Left lobe of liver (tissue), 2 donors: ENCODE measurements at places on chromosomes 6 and 20.

- DNase-seq = no peak
Measured at GRCh38 chr6:109058620-109059019, 36.0 kb downstream of the SESN1 start.

DNA sequence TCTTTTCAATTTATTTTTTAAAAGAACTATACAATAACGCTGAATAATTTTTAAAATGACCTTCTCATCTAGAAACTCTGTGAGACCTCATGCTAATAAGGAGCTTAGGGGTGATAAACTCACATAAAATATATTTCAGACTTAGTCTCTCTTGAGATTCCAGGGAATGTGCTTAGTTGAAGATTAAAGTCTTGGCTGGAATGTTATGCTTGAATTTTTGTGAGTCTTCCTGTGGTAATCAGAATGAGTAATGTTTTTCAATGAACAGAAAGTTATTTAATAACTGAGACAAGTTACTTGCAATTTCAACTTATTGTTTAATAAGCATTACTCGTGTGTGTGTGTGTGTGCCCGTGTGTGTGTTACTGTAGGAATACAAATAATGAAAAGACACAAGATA, 379.9 kb upstream of the EPHA7 start:
- no peak for DNase-seq

- DNase-seq = peak; percentile 47
Measured at GRCh38 chr20:22585786-22586493, 1.6 kb upstream of the FOXA2 start.

GRCh38 chr20:36175016-36175415, 20.5 kb downstream of the EPB41L1 start:
- DNase-seq = no peak

GRCh38 chr6:1622220-1622850, 12.6 kb downstream of the FOXC1 start:
- DNase-seq = no peak

GRCh38 chr6:39530201-39530759, 194.9 kb downstream of the KIF6 start:
- no peak for DNase-seq

- DNase-seq = no peak
Measured at GRCh38 chr6:163985710-163986109, 571.2 kb downstream of the QKI start.

GRCh38 chr6:130379223-130379622, 13.4 kb downstream of the TMEM200A start:
- DNase-seq = no peak

DNA sequence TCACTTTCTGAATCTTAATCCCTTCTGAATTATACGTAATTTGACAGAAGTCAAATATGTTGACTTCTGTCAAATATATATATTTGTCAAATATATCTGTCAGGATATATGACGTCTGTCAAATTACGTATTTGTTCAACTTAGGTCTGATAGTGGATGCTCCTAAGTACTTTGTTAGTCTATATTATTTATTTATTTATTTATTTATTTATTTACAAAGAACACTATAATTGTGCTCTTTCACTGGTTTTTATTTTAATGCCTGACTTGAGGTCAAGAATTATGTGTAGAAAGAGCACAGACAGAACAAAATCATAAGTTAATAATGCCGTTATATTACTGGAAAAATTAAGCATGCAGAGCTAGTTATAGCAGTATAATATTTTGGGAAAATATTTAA, 81.2 kb downstream of the UST start:
- no peak for DNase-seq

- no peak for DNase-seq
Measured at GRCh38 chr6:2194643-2195042, 50.8 kb downstream of the GMDS start.

GRCh38 chr6:91669871-91670268, 1083.0 kb upstream of the MAP3K7 start:
- DNase-seq = no peak

- no peak for DNase-seq
Measured at GRCh38 chr6:105273589-105273988, 93.8 kb upstream of the POPDC3 start.

DNA sequence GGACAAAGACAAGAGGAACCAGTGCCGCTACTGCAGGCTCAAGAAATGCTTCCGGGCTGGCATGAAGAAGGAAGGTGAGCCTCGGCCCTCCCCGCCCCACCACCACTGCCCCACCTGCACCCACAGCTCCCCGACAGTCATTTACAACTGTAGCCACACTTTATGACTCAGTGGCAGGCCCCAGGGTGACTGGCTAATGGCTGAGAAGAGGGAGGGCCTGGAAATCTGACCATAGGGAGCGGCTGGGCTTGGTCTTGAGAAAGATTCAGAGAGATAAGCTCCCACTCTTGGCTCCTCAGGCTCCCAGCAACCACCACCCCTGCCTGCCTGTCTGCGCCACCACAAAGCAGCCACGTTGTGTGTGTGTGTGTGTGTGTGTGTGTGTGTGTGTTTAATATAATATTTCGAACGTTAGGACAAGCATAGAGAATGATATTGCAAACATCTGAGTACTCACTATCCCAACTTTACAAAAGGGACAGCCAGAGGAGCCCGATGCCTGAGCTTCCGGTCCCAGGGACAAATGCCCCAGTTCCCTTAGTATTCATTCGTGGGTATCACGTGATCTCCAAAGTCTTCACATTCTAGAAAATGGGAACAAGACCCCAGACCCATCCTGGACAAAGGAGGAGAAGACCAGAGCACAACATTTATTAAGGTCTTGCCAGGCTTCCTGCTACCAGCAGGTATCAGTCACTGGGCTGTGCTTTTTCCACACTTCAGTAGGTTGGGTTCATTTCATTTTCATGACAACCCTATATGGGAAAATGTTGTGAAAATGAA, 52.1 kb downstream of the HNF4A start:
- DNase-seq = no peak

DNA sequence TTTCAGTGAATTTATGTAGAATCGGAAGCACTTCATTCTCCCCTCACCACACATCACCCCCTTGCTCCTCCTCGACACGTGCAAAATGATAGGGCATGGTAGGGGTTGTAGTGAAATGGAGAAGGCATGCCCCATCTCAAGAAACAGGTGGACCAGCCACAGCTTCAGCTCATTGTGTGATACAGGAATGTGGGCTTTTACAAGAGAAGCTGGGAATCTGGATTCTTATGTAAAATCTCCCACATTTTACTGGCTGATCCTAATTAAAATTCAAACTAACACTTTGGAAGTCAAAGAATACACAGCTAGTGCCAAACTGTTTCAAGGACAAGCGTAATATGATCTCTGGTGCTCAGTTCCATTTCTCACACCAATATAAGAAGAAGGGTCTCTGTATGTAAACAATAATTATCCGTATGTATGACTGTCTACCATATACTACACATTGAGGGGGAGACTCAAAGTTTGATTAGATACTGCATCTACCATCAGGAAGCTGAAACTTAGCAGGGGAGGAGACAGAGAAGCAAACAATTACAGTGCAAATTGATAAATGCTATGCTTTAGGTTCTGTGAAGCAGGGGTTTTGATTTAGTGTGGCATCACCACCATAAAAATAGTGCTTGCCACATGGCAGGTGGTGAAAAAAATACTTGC, 24.3 kb upstream of the KIAA0408 start:
- DNase-seq = no peak

- no peak for DNase-seq
Measured at GRCh38 chr6:159108426-159108985, 60.7 kb upstream of the FNDC1 start.

GRCh38 chr20:10739566-10739965, 65.8 kb upstream of the JAG1 start:
- DNase-seq = no peak

DNA sequence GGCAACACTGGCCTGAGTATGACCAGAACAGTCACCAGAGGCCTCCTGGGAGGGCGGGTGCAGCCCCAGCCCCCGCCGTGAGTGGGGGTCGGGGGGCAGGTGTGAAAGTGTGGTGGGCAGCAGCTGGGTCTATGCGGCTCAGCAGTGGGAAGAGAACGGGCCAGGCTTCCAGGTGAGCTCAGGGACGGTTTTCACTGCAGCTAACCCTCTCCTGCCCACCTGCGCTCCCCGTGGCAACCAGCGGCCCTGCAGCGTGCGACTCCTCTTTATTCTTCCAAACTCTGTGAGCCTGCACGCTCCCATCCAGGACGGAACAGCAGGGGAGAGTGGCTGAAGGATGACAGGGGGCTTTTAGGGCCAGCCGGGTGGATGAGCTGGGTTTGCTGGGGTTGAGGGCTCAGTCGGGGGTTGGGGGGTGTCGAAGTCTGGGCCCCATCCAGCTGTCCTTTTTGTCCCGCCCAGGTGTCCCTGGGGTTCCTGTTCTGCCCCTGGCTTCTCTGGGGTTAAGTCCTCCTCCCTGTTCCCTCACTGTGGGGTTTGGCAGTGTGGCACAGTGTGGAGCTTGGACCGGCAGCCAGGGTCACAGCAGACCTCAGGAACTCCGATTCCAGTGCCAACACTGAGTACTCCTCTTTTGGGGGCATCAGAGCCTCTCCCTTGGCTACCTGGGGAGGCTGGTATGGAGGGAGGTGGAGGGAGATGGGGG, 859 bp upstream of the BIRC7 start:
- DNase-seq = no peak

DNA sequence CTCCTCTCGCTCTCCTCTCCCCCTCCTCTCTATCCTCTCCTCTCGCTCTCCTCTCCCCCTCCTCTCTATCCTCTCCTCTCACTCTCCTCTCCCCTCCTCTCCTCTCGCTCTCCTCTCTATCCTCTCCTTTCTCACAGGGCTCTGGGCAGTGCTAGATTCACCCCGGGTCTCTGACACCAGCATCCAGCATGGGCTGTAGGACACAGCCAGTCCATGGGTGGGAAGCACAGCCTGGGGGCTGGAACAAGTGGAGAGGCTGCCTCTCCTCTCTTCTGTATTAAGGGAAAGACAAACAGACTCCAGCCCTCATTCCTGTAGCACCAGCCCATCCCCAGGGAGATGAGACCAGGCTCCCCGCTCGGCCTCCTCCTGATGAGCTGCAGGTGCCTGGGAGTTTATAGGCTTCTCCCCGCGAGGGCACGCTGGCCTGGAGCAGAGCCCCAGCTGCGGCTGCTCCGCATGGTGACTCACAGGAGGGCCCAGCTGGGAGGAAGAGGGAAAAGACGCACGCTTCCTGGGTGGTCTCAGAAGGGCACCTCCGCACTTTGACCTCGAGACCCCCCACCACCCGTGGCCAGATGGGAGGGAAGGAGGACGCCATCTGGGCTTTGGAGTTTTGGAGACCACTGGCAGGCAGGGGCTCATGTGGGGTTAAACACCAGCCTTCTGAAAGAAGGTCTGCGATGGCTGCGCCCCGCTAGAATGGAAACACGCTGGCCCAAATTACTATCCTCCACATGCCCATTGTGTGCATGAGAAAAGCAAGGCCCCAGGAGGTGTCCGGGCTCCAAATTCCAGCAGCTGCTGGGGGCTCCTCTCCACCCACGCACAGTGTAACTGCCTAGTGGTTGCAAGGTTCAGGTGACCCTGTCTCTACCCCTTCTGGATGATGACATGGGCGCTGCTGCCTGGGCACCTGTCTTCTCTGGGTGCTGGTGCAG, 68.0 kb downstream of the BMP7 start:
- no peak for DNase-seq

GRCh38 chr20:46588532-46589511, 38.4 kb upstream of the OCSTAMP start:
- DNase-seq = no peak

GRCh38 chr20:36018208-36018988, 50.0 kb downstream of the CNBD2 start:
- no peak for DNase-seq

- DNase-seq = no peak
Measured at GRCh38 chr6:56172144-56172543, 75.2 kb downstream of the COL21A1 start.

- DNase-seq = no peak
Measured at GRCh38 chr6:161918109-161918531, 644.3 kb upstream of the AGPAT4 start.

DNA sequence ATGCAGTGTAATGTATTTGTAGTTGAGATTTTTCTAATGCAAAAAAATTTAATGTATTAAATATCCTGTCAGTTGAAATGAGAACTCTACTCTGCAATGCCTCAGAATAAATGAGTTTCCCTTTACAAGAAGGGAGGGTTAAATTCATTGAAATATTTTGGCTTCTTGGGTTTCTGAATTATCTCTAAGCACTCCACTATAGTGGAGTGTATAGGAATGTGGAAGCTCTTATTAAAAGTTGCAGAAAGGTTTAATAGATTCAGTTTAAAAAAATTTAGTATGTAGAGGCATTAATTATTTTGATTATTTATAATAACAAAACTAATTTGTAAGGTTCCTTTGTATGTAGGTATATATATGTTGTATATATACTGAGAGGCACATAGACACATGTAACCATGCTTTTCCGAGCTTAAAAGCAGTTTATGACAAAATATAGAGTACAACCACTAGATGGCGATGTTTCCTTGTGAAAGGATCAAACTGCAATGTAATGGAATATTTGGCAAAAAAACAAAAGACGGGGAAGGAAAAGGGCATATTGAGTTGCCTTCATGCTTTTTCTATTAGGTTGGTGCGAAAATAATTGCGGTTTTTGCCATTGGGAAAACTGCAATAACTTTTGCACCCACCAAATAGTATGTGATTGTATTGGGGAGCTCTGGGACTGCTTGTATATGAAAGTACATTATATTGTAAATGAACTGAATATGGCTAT, 144.2 kb downstream of the MYO6 start:
- no peak for DNase-seq

- no peak for DNase-seq
Measured at GRCh38 chr20:36097337-36098151, 57.0 kb upstream of the EPB41L1 start.

- DNase-seq = no peak
Measured at GRCh38 chr6:116629563-116629981, 13.3 kb downstream of the RSPH4A start.

DNA sequence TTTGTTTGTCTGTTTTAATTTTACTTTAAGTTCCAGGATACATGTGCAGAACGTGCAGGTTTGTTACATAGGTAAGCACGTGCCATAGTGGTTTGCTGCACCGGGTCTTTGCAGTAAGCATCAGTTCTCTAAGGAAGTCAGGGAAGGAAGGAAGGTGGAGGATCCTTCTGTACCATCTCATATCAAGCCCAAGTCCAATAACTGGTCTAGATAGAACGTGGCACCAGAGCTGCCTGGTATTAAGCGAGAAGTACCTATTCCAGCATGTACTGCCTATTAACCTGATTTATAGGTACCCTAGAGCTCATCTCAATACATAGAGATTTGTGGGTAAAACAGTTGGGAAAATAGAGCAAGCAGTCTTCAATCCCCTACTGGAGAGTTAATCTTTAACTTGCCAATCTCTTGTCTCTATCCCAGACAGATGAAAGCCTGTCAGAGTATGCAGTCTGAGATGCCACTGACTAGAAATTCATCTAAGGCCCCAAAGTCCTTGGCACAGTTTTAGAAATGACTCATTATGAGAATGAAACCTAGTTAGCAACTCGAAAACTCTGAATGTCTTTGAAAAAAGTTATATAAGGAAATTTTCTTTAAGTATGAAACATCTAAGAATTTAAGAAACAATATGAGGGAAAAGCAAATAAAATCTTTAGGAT, 144.9 kb downstream of the TFAP2A start:
- no peak for DNase-seq

DNA sequence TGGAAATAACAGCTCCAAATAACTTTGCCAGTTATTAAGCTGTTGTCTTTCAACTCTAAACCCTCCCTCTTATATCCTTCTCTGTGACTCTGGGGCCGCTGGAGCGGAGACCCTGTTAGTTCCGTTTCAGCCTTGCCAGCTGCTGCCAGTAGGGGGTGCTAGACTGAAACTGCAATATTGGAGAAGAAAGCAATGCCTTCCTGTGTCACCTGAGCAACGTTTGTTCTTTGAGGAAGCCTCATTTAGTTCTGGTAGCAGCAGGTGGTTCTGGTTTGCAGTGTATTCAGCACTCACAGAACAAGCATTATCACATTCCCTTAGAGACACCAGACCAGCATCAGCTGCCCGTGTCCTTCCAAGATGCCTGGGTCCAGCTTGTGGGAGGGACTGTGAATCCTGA, 22.9 kb upstream of the JAG1 start:
- peak; percentile 51 for DNase-seq
